AML-193 (cell line): ENCODE measurements at places on chromosomes 5 and 9.

GRCh38 chr5:132669455-132669820, 4.4 kb upstream of the IL4 start:
- no peak for DNase-seq

DNA sequence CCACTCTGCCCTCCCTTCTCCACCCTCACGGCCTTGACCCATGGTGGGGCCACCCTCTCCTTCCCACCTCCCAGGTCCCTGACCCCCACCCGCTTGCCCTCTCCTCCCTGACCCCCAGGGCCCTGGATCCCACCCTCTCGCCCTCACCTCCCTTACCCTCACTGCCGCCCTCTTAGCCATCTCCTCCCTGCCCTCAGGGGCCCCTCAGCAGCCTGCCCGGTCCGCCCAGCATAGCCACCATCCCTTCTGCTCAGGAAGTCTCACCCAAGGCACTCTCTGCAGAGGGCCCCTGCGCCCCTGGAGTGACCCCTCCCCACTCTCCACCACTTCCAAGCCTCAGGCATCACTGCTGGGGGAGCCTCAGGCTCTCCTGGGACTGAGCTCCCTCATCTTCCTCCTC, 66.3 kb downstream of the MRPL36 start:
- DNase-seq = no peak

GRCh38 chr5:55418994-55419968, 111.5 kb downstream of the MTREX start:
- no peak for DNase-seq

- no peak for DNase-seq
These were observed 1.5 kb downstream of the SH3GLB2 start for GRCh38 chr9:129026442-129027223.

DNA sequence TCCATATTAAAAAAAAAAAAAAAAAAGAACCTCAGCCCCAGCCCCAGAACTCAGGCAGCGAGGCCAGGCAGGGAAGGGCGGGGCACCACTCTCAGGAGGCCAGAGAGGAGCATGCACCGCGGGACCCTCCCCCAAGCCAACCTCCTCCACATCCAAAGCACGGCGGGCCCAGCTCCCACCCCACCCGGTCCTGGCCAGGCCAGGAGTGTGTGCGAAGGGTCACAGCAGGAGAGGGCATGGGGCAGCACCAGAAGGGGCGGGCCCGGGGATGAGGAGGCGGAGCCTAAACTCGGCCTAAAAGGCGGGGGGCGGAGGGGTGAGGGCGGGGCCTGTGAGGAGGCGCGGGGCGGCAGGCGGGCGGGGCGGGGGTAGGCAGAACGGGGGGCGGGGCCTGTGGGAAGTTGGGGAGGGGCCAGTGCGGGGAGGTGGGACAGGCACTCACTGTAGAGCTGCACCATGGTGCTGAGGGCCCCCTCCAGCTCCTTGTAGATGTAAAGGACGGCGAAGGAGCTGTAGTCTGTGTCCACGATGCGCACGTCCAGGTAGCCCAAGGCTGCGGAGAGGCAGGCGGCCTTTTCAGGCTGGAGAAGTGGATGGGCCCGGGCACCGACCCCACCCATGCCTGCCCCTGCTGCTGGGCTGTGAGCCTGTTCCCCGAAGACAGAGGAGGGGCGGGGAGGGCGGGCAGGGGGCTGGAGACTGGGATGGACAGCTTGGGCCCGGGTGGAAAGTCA, 1.2 kb downstream of the LCN15 start:
- DNase-seq = no peak

DNA sequence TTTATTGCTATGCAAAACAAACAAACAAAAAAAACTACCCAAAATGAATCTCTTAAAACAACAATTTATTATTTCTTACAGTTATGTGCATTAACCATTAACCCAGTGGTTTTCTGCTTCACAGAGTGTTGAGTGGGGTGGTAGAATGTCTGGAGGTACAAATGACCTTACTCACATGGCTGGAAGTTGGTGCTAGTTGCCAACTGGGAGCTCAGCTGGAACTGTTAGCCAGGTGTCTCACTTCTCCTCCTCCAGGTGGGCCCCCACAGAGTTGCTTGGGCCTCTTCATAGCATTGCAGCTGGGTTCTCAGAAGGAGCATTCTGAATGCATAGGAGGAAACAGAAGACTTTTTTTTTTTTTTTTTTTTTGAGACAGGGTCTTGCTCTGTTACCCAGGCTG, 10.5 kb upstream of the B4GALT1 start:
- no peak for DNase-seq

DNA sequence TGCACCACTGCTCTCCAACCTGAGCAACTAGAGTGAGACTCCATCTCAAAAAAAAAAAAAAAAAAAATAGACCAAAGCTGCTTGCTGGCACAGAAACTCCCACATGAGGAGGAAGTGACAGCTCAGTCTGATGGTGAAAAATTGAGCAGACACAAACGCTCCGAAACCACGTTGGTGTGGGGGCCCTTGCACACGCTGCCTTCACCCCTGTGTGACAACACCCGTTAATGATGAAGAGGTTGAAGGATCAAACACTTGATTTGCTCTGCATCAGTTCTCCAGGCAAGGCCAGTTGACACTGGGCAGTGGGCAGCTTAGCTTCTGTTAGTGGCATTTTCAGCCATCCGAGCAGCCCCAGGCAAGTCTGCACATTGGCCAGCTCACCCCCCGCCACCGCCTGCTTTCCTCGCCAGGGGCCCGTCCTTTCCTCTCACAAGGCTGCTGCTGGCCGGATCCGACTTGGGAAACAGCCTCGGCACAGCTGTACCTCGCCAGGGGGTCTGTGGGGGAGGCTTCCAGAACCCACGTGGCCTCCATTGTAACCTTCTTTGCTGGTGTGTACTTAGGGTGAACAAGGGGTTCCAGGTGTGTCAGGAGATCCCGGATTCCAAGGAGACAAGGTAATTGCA, 79.8 kb downstream of the COL27A1 start:
- DNase-seq = no peak

DNA sequence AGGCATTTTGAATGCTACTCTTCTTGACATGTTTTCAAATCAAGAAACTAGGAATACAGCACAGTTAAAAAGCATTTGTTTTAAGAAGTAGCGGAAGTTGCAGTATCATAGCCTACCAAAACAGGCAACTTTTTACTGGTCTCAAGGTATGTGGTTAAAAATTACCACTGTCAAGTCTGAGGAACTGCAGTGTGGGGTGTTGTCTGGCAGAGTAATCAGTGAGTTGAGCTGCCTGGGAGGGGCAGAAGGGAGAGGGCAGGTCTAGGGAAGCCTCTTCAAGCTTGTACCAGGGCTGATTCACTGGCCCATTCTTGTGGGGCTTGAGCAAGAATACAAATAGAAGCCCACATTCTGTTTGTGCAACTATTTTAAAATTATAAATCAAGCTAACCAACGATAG, 42.4 kb upstream of the SV2C start:
- no peak for DNase-seq

- no peak for DNase-seq
These were observed 311.1 kb upstream of the CLINT1 start for GRCh38 chr5:158170060-158170459.

- no peak for DNase-seq
These were observed 38.8 kb upstream of the COL5A1 start for GRCh38 chr9:134602547-134603362.

DNA sequence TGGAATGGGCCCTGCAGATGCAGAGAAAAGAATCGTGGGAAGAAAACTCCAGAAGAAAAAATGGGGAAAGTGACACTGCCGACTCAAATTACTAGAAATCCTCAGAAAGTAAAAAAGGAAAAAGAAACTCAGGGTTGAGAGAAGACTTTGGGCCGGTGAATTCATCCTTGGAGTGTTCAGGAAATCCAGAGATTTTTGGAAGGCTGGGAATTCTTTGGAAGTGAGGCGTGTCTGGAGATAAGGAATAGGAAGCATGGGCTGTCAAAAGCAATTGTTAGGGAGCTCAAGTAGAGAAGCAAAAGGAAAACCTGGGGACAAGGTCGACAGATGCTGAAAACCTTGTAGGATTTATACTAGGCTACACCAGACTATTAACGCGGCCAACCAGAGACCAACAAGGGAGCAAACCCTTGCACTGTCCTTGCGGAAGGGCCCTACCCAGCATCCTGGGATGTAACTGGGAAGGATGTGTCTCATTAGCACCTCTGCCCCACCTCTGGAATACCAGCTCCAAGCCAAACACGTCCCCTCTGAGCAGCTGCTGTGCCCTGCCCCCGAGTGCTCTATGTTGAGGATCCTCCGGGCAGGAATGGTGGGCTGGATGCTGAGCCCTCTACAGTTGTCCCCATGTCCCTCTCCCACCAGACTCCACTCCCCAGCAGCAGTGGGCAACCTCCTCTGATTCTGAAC, 11.6 kb downstream of the DAB2IP start:
- no peak for DNase-seq

GRCh38 chr9:110283751-110284150, 27.4 kb upstream of the TXN start:
- no peak for DNase-seq

GRCh38 chr5:64746446-64746845, 22.0 kb downstream of the SREK1IP1 start:
- DNase-seq = no peak
